ENCODE measurements at places on chromosomes 4 and X. TPM values are rescaled to one million over a fixed set of nuclear protein-coding genes. Genes with fewer than 3 reads are reported as not detected.

SCD5 gene
- 10.1 TPM for total RNA-seq

LRIT3 gene
- not detected for total RNA-seq

PORCN gene
- total RNA-seq = 27.2 TPM

CCDC149 gene
- 4.1 TPM for total RNA-seq

SUPT20HL2 gene
- 0.24 TPM for total RNA-seq

TKTL2 gene
- not detected for total RNA-seq

HERC5 gene
- total RNA-seq = 6.1 TPM

IRAK1 gene
- total RNA-seq = 44.2 TPM

ZFP92 gene
- total RNA-seq = not detected

CTAG1B gene
- total RNA-seq = not detected

APLN gene
- 0.98 TPM for total RNA-seq

INTS6L gene
- total RNA-seq = 5.5 TPM

NSUN7 gene
- total RNA-seq = 0.24 TPM

NPY2R gene
- total RNA-seq = not detected

GRIA2 gene
- total RNA-seq = not detected

SUPT20HL1 gene
- not detected for total RNA-seq

ACE2 gene
- total RNA-seq = not detected

ARX gene
- total RNA-seq = not detected

ADH1B gene
- not detected for total RNA-seq

FAM53A gene
- 0.78 TPM for total RNA-seq

NDUFB11 gene
- total RNA-seq = 213 TPM

PTPN13 gene
- 16.6 TPM for total RNA-seq

FAM9A gene
- not detected for total RNA-seq

TAF9B gene
- 47.3 TPM for total RNA-seq

SOWAHB gene
- total RNA-seq = not detected

MMRN1 gene
- total RNA-seq = not detected

FDCSP gene
- total RNA-seq = not detected

CNKSR2 gene
- 0.24 TPM for total RNA-seq

CENPE gene
- total RNA-seq = 36.9 TPM

FGFBP1 gene
- not detected for total RNA-seq

HMGB3 gene
- 66.8 TPM for total RNA-seq

MAGEA9B gene
- not detected for total RNA-seq

OTUD6A gene
- not detected for total RNA-seq

CABS1 gene
- not detected for total RNA-seq

ODAPH gene
- total RNA-seq = not detected

SPANXA1 gene
- total RNA-seq = 69.2 TPM

PDCL2 gene
- not detected for total RNA-seq

DIPK2B gene
- total RNA-seq = not detected

MFSD8 gene
- 14.0 TPM for total RNA-seq

PHKA1 gene
- total RNA-seq = 1.6 TPM

MANBA gene
- 22.5 TPM for total RNA-seq

F11 gene
- not detected for total RNA-seq

TBX22 gene
- total RNA-seq = not detected

TCEAL7 gene
- not detected for total RNA-seq

HS3ST1 gene
- not detected for total RNA-seq

TSC22D3 gene
- total RNA-seq = 22.1 TPM

MTCP1 gene
- total RNA-seq = 2.3 TPM

LARP1B gene
- total RNA-seq = 11.7 TPM

S100P gene
- total RNA-seq = not detected

FAM9B gene
- 0.10 TPM for total RNA-seq

GAGE12H gene
- total RNA-seq = not detected

FAM149A gene
- not detected for total RNA-seq

CACNA1F gene
- total RNA-seq = not detected

ARAF gene
- 41.5 TPM for total RNA-seq

LONRF3 gene
- total RNA-seq = 1.4 TPM

RAB9B gene
- under 0.01 TPM for total RNA-seq

KIT gene
- 0.48 TPM for total RNA-seq

MAMLD1 gene
- total RNA-seq = 5.2 TPM
